Amniotic stem cell (primary cell): ENCODE measurements at places on chromosomes 13 and 19.

- DNase-seq, result no peak
Measured at GRCh38 chr13:95505265-95505664, 47.3 kb upstream of the CLDN10 start.

- DNase-seq, result no peak
Measured at GRCh38 chr19:4559569-4559968, at the start of gene SEMA6B. SEMA6B (minus strand) TSS chr19:4559684; CDS start chr19:4558457, 1,227 bp downstream.

GRCh38 chr19:21402303-21402985, 5.5 kb downstream of the ZNF493 start:
- DNase-seq, result no peak

DNA sequence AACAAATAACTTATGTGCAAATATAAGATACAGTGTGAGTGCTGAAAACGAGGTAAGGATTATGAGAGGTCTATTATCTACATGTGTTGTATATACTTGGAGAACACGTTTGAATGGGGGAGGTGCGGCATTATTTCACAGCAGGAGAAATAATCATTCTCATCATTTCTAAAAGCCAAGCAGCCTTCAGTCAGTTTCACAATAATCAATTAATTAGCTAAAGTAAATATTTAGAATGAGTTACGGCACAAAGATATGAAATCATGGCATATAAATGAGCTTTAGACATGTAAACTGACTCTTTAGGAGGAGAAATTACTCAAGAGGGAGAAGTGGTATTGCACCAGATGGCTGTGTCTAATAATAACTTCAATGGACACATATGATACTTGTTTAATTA, 366.6 kb downstream of the DNAJC15 start:
- DNase-seq, result no peak

GRCh38 chr13:73832128-73832588, 302.0 kb downstream of the KLF12 start:
- DNase-seq, result no peak

- no peak for DNase-seq
Measured at GRCh38 chr19:1101337-1101698, 2.5 kb upstream of the GPX4 start.

GRCh38 chr13:29581666-29582065, 13.8 kb downstream of the SLC7A1 start:
- no peak for DNase-seq

- DNase-seq, result no peak
Measured at GRCh38 chr13:76472916-76473315, 413.3 kb downstream of the KCTD12 start.

DNA sequence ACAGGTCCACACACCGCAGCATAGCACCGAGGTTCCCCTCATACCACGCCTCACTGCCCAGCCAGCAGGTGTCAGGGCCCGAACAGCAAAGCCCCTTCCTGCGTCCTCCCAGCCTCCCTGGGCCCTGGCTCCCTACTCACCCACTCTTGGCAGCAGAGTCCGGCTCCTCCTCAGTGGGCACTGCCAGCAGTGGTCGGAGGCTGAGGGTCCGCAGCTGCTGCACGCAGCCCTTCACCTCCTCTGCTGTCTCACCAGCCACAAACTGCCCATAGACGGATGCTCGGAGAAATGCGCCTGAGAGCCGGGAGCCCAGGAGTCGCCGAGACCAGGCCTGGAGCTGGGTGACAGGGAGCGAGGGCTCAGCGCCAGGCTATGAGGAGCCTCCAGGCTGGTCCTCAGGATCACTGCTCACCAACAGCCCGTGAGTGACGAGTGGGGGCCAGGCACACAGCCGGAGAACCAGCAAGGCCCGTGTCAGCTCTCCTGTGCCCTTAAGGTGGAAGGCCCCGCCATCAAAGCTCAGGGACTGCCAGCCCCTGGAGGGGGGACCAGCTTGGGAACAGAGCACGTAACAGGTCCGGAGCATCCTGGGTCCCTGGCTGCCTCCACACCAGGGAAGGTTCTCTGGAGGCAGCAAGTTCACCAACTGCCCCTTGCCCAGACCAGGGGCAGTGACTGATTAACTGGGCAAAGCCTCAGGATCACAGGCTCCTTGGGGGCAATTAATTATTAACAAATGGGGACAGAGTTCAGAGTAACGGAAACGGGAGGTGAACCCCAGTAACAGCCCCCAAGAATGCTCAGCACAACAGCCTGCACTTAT, at the start of gene PRODH2:
PRODH2 (minus strand) TSS at position 626 of the 823 bp plus-strand sequence; CDS start at position 586, 40 bp downstream.
- no peak for DNase-seq

- no peak for DNase-seq
Measured at GRCh38 chr13:35731471-35731870, 255.0 kb upstream of the MAB21L1 start.

DNA sequence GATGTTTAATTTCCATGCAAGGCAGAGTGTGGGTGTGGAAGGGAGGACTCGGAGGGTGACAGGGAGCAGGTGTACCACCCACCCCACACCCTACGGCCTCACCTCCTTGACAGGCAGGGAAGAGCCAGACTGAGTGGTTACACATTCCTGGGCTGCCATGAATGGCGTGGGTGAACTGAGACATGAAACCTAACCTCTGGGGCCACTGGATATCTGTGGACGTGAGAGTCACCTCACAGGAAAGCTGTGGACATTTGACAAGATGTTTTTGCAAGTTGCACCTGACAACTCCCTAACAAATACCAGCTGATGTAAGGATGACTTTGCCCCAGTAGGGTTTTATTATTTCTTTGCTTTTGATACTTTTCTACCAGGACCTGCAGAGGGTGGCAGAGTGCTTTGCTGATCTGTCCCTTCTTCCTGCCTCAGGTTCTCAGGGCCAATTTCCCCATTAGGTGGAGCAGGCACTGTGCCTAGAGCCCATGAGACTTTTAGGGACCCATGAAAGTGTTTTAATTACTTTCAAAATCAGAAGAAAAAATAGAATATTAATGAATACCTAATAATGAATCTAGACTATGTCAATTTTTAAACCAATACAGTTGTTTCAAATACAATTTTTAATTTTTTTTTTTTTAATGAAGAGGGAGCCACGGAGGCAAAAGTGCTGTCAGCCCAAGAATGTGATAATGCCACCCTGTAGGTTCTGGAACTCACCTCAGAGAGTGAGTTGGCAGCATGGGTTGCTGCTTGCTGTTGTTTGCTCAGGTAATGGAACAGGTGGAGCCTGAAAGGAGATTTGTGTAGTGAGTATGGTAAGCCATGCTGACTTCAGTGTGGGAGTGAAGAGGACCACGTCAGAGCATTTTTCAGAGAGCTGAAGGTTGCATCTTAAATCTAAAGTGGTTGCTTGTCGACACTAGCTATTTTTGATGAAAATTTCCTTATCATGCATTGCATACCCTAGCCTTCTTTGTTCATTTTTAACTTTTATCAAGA, 58.0 kb upstream of the CYSLTR2 start:
- peak; percentile 5 for DNase-seq

GRCh38 chr13:106471957-106472543, 63.4 kb downstream of the EFNB2 start:
- DNase-seq, result peak; percentile 86

DNA sequence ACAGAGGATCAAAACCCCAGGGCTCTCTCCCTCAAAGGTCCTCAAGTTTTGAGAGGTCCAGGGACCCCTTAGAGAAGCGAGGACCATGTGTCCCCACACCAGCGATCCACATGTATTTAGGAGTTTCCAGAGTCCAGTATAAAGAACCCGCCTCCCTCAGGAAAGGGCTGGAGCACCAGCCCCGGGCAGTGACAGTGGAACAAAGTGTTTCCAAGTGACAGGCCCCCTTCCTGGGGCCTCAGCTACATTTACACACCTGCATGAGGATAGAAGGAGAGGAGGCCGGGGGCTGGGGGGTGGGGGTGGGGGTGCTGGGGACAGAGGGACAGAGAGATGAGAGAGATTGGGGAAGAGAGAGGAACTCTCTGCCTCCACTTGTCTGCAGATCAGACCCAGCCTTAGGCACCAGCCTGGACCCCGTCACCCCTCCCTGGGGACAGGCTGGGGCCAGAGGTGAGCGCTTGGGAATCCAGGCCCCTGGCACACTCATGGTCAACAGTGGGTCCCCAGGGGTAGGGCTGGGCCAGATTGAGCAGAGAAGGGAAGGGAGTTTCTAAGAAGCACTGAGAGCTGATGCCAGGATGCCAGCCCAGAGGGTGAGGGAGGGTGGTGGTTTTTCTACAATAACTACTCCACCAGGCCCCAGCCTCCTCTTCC, 802 bp downstream of the BCAM start:
- no peak for DNase-seq

GRCh38 chr13:76948149-76948548, at the start of gene ACOD1:
ACOD1 (plus strand) TSS chr13:76948511; CDS start chr13:76948559, 48 bp downstream.
- no peak for DNase-seq

DNA sequence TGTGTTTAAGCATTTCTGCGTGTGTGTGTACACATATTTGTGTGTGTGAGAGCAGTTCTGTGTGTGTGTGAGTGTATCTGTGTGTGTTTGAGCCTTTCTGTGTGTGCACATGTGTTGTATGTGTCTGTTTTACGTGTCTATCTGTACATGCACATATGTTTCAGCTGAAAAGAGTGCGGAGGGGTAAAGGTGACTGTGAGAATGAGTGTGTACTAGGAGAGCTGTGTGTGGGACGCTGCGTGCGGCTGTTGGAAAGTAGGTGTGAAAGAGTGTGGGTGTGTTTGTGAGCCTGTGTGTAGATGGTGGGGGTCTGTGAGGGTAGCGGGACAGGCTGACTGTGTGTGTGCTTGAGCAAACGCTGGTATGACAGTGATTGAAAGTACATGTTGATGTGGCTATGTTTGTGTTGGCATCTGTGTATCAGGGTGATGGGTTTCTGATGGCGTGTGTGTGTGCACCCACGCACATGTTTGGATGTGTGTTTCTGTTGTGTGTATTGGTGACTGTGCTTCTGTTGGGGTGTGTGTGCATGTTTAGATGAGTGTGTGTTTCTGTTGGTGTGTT, 7.5 kb upstream of the TPM4 start:
- no peak for DNase-seq

GRCh38 chr19:55670280-55671053, 4.6 kb upstream of the EPN1 start:
- no peak for DNase-seq

DNA sequence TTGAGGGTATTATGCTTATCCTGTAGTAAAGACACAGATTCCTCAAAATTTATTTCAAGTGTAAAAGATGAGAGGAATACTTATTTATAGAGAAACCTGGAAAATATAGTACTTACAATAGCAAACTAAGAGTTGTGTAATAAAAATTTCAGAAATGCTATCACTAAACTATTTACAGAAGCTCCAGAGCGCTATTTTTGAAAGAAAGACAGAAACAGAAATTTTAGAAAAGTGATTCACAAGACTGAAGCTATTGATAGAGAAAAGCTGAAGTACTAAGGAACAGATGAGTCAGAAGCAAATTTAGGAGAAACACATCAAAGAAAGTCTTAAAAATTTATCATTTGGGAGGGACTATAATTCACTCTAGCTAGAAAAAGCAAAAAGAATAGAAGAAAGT, 1174.2 kb downstream of the DIAPH3 start:
- DNase-seq, result no peak

- DNase-seq, result no peak
Measured at GRCh38 chr19:48806518-48806817, 4.4 kb downstream of the BCAT2 start.

GRCh38 chr13:51488212-51488611, 35.4 kb upstream of the INTS6 start:
- DNase-seq, result no peak

DNA sequence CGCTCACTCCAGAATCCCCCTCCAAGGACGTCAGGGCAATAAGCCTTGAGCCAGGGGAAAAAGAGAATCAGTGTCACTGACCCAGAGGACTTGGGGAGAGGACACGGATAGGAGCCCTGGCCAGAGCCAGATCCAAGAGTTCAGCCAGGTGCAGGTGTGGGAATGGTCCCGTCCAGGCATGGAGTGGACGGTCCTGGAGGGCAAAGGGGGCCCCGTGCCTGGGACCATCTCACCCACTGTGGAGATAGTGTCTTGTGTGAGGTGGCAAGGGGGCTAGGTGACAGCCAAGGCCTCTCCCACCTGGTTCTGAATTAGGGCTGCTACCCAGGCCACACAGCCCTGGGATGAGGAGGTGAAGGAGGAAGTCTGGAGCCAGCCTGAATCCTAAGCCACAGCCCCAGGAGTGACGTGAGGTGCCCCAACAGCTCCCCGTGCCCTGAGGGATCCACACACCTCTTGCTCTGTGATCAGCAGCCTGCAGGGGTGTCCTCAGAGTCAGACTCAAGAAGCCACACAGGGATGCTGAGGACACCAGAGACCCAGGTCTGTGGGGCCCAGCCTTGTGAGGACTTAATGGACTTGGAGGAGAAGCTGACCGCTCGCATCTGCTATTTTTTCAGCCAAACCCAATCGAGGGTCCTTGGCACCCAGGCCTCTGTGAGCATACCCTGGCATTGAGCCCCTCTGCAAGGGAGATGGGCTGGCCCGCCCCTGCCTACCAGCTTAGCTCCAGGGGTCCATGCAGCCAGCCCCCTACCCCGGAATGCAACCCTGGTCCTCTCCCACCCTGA, 16.4 kb upstream of the ZNF14 start:
- no peak for DNase-seq

GRCh38 chr19:52453324-52454094, at the start of gene ZNF578:
ZNF578 (plus strand) TSS chr19:52453553; CDS start chr19:52501846, 48,293 bp downstream.
- peak; percentile 66 for DNase-seq

- no peak for DNase-seq
Measured at GRCh38 chr19:9823816-9824215, 3.9 kb upstream of the UBL5 start.

DNA sequence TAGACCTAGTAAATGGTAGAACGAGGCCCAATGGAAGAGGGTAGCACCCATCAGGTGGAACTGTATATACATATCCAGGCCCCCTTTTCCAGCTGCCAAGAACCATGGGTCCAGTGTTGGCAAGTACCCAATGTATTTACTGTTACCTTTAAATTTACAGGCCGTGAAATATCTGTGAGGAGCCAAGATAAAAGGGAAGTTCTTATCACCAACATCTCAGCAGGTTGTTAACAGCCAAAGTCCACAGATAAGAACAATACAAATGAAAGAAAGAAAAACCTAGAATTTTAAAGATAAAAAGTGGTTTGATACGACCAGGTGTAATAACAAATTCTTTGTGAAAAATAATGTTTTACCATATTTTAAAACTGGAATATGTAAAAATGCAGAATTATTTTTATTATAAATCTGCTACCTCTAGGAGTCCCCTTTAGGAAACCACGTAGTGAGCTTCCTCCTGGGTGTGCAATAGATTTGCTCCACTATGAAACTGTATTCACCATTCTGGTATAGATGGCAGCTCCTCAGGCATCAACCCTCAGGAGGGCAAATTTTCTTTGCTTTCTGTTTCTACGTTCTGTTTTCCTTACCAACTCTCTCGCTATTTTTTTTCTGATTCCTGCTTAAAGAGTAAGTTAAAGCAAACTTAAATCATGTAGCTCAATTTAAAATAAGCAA, 292.2 kb upstream of the SLC10A2 start:
- no peak for DNase-seq

- no peak for DNase-seq
Measured at GRCh38 chr19:54558339-54558738, 15.3 kb upstream of the LILRA2 start.

DNA sequence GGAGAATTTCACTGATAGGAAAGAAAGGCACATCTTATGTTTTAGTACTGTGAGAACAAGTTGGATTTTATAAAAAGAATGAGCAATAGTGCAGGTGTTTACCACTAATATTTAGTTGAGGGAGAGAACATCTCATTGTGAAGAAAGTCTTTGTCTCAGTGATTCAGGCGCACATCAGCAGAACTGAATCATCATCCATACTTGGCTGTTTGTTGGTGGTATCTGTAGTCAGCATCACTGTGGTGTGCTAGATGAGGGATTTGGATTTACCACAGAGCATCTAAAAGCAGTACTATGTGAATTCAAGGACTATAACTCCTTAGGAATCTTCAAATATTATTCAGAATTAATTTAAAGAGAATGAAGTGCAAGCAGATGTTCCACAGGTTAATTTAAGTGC, 1380.5 kb upstream of the ATXN8OS start:
- no peak for DNase-seq
